HT1080 (cell line): ENCODE measurements at places on chromosomes 11 and 22.

GRCh38 chr11:16584569-16584968, 153.9 kb upstream of the C11orf58 start:
- DNase-seq = no peak

DNA sequence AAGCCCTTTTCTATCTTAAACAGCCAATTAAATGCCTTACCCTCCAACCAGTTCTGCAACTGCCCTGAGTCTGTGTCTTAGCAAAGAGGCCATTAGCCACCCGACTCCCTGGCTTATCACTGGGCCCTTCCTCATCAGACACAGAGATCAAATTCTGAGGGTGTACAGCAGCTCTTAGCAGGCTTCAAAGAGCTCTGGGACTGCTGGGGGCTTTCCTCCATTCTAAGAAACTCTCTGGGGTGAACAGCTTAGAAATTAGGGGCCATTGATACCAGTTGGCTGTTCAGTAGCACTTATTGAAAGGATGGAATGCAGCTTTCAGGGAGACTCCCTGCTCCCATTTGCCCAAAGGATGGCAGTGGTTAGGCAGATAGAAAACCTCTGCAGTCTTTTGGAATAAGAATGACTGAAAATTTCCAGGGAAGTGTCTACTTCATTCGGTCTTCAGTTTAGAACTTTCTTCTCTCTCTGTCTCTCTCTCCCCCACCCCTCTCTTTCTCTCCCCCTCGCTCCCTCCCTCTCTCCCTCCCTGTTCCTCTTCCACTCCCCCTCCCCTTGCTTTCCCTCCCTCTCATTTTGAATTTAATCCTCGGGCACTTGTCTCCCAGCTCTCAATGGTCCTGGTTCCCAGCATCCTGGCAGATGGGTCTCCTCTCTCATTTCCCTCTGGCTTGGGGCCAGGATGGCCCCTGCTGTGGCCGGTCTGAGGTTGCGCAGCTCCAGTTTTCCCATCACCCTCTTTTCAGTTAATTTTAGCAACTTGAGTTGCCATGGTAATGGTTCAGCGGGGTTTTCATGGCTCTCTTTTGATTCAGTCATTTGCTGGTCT, 76.4 kb downstream of the COMMD9 start:
- no peak for DNase-seq

- no peak for DNase-seq
Measured at GRCh38 chr11:42311514-42311913, 852.1 kb upstream of the LRRC4C start.

GRCh38 chr11:116224154-116224888, 548.5 kb downstream of the BUD13 start:
- DNase-seq = peak; percentile 10

- DNase-seq = peak; percentile 59
Measured at GRCh38 chr11:79055856-79056631, 384.8 kb downstream of the TENM4 start.

GRCh38 chr11:115707180-115707905, 203.1 kb upstream of the CADM1 start:
- DNase-seq = no peak

DNA sequence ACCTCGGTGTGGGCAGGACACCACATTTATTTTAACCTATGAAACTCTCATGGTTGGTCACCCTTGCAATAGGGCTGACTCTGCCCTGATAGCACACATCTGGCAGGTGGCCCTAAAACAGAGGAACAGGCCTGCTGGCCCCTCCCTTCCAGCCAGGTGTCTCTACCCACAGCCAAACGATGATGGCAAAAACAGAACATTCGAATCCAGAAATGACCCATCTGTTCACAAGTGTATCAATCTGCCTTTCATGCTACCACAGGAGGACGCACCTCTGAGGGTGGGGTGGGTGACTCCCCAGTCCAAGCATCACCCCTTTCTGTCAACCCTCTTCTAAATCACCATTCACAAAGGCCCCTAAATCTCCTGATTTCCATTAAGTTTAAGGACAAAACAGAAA, 118.1 kb downstream of the ETS1 start:
- no peak for DNase-seq

DNA sequence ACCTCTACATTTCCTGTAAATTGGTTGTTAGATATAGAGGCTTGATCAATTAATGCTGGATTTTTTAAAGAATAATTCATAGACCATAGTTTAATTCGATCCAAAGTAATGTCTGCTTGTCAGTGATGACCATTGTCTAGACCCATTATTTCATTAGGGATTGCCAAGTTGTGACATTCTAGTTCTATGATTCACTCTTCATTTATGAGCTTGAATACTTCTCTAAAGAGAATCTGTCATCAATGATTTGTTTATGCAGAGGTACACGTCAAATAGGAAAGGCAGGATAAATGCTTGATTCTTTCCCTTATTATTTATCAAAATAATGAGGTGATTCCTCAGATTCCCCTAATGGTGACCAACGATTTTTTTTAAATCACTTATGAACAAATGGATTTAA, 24.0 kb upstream of the ROBO3 start:
- no peak for DNase-seq

DNA sequence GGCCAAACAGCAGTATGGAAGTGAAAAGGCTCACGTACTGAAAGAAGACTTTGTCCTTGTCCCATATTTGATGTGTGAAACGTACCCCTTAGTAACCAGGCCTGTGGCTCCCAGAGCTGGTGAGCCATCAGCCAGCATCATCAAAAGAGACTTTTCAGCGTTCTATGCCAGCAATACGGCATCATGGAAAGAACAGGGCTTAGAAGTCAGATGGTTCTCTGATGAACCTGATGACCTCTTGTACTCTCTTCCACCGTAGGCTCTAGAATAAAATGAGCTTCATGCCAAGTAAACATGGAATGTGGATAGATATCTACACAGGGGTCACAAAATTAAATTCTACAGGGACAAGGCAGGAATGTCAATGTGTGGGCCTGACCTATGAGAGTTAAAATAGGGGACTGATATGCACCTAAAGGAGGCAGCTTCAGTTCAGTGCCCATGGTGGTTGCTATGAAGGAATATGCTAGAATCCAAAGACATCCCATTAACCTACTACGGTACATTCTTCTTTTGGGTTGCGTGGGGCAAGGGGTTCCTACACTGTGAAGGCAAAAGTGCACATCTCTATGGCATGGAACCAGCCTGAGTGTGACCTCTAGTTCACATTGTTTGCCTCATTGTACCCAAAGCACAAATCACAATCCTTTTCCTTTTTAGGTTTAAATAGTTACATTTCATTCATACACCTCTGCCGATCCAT, 130.6 kb downstream of the ETS1 start:
- DNase-seq = no peak

GRCh38 chr11:81966340-81966739, 767.3 kb downstream of the FAM181B start:
- no peak for DNase-seq

DNA sequence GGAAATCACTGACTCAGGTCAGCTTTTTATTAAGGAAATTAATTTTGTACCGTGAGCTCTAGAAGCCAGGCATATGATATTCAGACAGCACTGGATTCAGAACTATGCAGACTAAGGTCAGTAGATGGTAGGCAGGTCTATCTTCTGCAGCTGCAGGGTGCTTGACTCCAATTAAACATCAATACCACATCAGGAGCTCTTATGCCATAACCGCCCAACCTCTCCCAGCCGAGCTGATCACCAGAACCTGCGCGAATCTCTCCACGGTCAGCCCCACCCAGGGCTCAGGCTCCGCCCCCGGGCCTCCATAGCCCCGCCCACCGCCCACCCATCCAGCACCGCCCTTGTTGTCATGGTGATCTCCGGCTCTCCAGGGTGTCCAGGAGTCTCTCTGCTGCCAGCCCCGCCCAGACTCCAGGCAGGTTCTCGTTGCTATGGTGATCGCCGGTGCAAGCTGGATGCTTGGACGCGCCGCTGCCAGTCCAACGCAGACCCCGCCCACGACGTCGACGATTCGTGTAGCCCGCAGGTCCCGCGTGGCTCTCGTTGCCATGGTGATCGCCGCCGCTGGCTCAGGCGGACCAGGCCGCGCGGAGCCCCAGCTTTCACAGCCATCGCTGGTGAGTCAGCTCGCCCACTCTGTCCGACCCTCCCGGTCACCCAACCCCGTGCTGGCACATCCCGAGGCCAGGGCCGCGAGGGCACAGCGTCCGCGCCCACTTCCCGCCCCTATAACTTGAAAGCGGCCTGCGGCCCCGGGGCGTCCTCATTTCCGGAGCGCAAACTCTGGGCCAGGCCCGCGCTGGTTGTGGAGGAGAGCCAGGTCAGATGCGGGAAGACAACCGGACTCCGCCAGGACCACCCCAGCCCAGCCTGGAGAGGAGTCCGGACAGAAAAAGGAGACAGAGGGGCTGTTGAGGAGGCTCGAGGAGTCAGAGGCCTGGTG, at the start of gene RAB36:
Gene RAB36 (plus strand): TSS at position 546 of the 946 bp plus-strand sequence. CDS start 1,140 bp downstream, outside the sequence.
- peak; percentile 98 for DNase-seq

DNA sequence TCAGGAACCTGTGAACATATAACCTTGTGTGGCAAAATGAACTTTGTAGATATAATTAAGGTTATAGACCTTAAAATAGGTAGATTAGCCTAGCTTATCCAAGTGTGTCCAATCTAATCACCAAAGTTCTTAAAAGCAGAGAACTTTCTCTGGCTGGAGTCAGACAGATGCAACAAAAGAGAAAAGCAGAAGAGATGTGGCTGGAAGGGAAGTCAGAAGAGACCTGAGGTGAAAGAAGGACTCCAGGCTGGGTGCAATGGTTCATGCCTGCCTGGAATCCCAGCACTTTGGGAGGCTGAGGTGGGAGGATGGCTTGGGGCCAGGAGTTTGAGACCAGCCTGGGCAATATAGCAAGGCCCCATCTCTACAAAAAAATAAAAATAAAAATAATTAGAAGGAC, 39.4 kb upstream of the SWAP70 start:
- DNase-seq = no peak

GRCh38 chr22:17198170-17199002, 20.8 kb downstream of the ADA2 start:
- DNase-seq = no peak

DNA sequence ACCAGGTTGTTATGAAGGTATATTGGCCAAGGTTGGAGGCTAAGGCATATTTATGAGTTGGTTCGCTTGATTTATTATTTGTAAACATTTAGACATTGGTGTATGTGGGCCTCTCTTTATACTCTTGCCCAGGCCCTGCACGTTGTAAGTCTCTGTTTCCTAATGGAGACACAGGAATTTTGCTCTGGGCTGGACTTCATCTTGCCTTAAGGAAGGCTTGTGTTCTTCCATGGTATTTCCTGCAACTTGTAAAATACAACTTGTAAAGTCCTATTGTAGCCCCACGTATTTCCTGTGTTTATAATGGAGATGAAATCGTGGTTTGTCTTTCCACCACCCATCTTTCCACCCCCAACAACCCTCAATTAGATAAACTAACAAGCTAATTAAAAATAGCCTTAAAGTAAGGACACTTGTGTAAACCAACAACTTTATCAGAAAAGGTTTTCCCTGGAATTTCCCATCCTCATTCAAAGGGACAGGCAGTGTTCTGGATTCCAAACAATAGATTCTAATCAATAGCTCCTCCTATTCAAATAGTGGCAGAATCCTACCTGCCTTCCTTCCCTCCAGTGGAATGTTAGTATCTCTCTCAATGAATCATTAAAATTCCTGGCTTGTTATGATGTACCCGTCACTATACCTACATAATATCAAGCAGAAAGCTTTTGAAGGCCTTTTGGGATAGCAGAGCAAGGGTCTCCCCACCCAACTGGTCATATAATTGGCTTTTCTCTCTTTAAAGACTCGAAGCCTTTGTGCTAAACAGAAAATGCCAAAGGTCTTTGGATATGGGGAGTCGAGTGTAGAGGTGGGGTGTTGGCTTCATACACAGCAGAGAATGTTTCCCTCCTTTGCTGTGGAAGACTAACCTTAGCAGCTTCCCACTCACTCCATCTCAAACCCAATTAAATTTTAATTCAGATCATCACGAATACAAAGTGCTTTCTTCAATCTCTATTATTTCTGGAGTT, 77.1 kb downstream of the UBASH3B start:
- DNase-seq = no peak

GRCh38 chr11:23764286-23764685, 732.6 kb upstream of the LUZP2 start:
- DNase-seq = no peak
